ENCODE measurements at places on chromosomes 12 and 14.

DNA sequence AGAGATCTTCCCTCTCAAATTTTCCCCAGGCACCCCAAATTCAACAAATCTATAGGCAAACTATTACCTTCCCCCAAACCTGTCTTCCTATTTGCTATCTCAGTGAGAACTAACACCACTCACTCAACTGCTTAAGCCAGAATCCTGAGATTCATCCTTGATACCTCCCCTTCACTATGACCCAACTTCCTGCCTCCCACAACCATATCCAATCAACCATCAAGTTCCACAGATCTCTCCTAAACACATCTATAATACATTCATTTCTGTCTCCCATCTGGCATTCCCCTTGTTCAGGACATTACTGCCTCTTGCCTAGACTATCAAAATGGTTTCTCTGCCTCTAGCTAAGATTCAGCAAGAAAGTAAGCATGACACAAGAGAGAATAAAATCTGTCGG is 21.3 kb downstream of the YAF2 start:
- no peak for DNase-seq

DNA sequence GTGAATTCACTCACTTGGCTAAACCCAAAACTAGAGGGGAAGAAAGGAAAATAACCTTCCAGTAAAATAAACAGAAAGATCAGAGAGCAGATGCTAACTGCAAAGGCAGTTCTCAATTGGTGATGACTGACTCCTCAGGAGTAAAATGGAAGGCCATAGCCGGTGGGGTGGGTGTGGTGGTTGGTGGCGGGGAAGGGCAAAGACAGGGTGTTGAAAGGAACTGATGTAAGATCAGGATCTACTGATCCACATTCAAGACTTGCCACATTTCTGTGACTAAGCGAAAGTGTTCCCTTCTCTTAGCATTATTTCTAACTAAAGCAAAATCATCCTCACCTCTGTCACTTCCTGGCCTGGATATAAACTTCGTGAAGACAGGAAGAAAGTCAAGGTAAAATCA is 26.3 kb upstream of the TC2N start:
- DNase-seq: no peak

DNA sequence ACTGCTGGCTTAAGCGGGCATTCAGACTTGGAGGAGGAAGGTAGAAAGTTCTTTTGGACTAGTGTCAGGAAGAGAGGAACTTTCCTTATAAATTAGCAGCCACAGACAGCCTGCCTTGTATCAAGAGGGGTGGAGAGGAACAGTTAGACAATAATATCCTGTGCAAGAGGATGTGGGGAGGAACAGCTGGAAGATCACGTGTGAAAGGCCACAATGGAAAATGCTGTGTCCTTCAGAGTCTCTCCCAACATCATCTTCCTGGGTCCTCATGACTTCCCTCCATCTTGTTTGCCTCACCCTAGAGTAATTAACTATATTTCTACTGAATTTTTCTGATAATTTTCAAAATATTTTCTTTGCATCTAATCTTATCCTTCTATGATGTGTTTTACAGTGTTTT is 117.4 kb downstream of the MGAT4C start:
- DNase-seq: no peak

GRCh38 chr14:72618424-72618823 is 275.5 kb downstream of the DPF3 start:
- DNase-seq: no peak

- no peak for DNase-seq
These were observed 77.6 kb downstream of the SCAF11 start for GRCh38 chr12:45912774-45913173.

GRCh38 chr12:96172981-96173380 is 21.2 kb upstream of the ELK3 start:
- DNase-seq: no peak

GRCh38 chr14:70999117-70999516 is 91.9 kb downstream of the PCNX1 start:
- no peak for DNase-seq

- no peak for DNase-seq
These were observed 34.2 kb downstream of the NCKAP5L start for GRCh38 chr12:49794021-49794420.

- no peak for DNase-seq
These were observed 15.9 kb downstream of the RAB35 start for GRCh38 chr12:120100630-120101029.

DNA sequence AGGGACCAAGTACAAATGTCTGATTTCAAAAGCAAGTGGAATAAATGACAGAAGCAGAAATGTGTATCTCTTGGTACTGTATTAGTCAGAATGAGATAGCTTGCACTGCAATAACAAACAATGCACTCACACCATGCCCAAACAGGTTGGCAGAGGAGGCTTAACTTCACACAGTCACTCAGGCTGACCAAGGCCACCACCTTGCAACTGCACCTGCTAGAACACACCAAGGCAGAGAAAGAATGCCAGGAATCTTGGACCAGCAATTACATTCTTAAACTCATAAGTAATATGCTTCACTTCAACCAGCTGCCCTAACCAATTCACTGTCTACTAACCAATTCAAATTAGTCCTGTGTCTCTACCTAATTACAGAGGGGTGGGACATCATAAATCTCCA is 378.3 kb downstream of the BCL11B start:
- DNase-seq: no peak

- no peak for DNase-seq
These were observed 21.5 kb upstream of the ALDH2 start for GRCh38 chr12:111745211-111745610.

GRCh38 chr14:79638672-79639266 is 572.5 kb downstream of the DIO2 start:
- no peak for DNase-seq

GRCh38 chr12:57726151-57726883 is 12.2 kb downstream of the AGAP2 start:
- DNase-seq: no peak

- DNase-seq: no peak
These were observed 251.7 kb downstream of the PDZRN4 start for GRCh38 chr12:41439801-41440200.

DNA sequence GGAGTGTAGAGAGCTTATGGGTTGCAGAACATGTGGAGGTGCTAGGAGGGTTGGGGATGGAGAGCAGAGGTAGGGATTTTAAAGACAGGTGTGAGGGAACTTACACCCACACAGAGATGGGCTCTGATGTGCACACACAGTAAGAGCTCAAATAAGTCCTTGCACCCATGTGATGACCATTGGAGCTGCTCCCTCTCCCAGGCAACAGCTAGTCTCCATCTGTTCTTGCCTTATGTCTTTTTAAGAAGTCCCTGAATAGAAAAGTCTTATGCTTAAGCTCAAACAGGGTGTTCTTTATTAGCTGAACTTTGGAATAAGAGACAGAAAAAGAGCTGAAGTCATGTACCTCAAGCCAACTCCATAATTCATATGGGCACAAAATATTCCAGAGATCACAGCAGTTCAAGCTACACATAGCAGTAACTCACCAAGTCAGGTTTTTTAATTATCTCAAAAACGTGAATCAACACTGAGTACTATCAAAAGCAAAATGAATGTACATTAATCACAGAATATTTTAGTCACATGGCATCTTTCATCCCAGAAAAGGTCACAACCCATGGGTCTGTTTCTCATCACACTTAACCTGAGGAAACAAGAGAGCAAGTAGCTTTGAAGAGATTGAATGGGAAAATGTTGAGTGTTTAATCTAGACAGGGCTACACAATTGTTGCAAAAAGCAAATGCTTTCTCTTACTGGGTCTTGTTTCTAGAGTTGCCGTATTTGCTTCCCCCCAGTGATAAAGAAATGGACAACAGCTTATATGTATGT is 1513.6 kb upstream of the SEL1L start:
- no peak for DNase-seq

- DNase-seq: no peak
These were observed 65.7 kb downstream of the TNFAIP2 start for GRCh38 chr14:103188810-103189480.

DNA sequence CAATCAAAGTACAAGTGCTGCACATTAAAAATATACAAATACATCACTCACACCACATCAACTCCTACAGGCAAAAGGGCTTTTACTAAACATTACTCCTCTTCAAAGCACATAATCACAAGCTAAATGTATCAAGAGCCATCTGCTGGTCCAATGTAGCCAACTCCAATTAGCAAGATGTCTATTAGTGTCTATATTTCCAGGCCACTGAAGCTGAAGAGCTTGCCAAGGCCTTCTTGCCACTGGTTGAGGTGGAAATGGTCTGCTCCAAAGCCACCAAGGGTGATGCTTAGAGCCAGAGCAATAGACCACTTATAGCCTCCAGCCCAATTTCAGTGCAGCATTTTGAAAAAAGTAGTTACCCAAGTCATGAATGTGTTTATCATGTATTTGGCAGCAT is 54.4 kb downstream of the RASSF9 start:
- DNase-seq: no peak

DNA sequence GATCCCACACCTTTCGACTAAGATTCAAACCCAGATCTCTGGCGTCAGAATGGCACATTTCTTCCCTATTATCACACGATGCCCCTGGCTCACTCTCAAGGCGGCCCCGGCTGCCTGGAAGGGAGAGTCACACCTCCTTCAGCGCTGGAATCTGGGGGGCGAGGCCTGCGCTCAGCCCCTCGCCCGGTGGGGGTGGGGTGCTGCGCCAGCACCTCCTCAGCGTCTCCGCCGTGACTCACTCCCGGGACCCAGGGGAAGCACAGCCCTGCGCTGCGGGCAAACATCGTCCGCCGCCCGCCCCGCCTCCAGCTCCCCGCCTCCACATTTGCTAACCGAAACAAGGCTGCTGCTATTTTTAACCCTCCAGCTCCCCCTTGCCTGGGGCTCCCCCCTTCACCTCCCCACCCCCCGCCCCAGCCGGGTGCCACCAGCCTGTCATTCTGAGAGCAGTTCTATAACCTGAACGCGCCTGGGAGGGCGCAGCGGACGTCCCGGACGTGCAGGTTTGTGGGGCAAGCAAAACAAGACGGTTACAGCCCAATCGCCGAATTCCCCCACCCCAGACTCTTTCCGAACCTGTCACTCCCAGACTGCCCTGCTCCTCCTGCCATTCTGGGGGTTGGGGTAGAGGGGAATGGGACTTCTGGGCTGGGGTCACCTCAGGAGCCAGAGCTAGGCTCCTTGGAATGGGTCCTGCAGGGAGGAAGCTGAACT is 6.7 kb downstream of the HDAC7 start:
- peak; percentile 85 for DNase-seq

DNA sequence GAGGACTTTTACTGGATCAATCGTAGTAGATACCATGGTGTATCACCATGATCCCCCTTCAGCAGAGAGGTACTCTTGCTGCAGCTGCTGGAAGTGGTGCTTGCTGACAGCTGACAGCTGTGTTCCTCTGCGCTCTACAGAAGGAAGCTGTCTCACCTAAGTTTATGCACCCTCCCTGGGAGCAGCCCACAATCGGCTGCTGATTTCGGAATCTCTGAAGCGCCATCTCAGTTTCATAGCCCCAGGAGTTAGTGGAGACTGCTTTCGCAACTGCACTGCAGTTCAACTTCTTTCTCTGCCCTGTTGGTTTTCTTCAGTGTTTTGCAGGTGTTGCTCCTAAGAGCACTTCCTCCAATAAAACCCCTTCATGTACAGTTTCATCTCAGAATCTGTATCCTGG is 237.9 kb downstream of the PAWR start:
- DNase-seq: no peak

DNA sequence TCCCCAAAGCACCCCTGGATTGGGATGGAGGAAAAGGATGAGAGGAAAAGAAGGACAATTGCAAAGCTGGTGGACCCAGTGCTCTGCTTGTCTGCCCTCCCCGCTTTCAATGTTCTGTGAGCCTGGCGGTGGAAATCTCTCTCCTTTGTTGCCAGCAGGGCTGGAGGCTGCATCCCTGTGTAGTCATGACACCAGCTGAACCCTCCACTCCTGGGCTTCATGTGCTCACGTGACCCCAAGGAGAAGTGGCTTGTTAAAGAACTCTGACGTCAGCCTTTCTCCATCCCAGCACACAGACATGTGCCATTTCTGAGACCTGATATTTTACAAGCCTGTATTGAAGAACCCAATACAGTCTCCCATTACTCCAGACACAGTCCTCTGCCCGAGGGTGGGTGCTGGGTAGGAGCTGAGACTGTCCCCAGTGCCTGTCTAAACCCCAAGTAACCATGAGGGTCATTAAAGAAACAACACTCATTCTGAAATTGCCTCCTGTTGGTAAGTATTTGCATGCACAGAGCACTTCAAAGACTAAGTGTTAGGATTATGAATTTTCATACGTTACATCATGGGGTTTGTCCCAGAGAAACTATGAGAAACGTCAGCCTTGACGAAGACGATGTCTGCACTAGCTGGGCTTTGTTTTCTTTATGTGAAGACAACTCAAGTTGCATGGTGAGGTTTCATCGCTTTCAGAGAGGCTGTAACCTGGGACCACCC is 21.7 kb downstream of the GALNT16 start:
- no peak for DNase-seq

GRCh38 chr12:99627459-99627858 is 20.1 kb upstream of the GARIN6 start:
- no peak for DNase-seq

GRCh38 chr12:103930787-103931735 is 851 bp downstream of the HSP90B1 start:
- DNase-seq: no peak

DNA sequence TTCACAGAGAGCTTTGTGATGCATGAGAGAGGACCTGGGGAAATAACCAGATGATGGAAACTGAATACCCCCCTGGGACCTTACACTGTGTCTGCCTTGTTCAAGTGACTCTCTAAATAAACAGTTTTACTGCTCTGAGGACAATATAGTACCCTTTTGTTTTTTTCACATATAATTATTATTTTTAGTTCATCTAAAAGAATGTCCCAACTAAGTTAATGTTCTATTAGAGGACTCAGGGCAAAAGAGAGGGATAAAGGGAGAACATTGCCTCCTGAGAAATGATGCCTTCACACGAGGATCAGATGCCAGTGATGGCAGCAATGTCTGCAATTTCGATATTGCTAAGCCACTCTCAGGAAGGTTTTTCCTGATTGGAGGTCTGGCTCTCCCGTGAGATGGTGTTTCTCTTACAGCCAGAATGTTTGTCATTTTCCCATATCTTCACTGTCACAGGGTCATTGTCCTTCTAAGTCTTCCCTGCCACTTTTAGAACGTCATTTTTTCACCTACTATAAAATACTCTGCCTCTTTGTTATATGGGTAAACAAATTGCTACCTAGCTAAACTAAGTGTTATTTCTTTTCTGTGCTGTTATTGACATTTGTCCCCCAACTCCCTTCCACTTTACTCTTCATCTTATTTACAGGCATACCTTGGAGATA is 201.6 kb downstream of the RAD51B start:
- no peak for DNase-seq

DNA sequence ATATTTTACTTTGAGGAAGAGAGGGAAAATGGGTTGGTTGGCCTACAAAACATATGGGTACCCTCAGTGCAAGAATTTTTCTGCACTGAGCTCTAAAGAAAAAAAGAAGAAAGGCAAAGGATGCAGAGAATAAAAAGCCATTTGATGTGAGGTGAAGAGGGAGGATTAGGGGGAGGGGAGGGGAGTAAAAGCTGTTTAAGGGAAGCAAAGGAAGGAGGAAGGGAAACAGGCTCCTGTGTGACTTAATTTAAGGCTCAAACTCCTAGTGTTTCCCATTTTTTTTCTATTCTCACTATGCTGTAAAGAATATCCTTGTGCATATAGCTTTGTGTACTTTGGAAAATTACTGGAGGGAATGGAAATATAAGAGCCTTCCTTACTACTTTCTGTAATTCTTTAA is 78.7 kb downstream of the NKX2-1 start:
- DNase-seq: no peak
